ENCODE measurements at places on chromosomes 12 and 14. TPM values are rescaled to one million over a fixed set of nuclear protein-coding genes. Genes with fewer than 3 reads are reported as not detected.

DNA sequence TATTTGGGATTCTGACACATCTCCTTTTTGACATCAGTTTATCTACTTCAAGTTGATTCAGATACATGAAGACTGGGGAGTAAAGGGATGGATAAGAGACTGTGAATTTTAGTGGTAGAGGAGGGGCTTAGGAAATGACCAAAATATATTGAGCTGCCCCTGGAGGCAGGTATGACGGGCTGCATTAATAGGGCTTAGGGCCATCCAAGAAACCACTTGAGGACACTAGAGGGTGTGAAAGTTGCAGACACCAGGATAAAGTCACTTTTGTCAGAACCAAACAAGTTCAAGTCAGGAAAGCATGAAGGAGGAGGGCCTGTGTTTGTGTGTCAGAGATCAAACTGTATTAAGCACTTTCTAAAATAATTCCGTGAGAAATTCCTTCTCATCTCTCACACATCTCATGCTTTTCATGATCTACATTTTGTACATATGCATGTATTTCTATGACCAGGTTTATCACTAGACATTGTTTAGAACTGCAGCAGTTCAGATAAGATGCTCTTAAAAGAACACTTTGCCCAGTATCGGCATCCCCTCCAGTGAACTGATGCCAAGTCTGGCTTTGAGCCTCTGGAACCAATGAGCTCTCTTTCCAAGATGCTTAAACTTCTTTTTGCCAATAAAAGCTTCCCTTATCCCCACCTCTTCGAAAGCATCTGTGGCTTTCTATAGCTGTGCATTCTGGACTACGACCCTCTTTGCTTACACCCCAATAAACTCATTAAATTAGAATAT, 136.9 kb downstream of the SLC38A1 start:
- no peak for DNase-seq

The ARHGAP5 gene
- 38.4 TPM for total RNA-seq

The NEMF gene
- total RNA-seq, result 18.2 TPM

DNA sequence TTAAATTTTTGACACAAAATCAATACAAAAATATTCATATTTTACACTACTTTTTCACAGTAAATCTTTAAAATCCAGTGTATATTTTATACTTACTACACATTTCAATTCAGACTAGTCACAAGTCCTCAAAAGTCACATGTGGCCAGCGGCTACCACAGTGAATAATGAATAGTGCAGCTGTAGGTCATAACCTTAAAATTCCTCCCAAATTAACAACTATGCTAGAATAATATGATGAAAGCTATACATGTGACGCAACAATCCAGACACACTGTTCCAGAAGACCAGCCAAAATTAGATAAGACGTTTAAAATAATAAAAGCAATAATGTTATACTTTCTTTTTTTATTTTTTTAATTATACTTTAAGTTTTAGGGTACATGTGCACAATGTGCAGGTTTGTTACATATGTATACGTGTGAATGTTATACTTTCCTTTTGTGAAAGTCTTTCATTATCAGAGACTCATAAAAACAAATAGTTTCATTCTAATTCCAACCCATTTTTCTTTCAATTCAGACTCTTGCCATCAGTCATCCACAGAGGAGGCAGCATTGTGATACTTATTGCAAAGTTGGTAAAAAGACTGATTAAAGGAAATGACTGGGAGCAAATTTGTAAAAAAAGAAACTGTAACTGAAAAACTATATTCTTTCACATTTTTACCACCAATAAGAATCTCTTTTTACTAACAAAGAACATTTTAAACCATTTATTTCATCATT, 67.0 kb downstream of the C2CD5 start:
- DNase-seq, result no peak

DNA sequence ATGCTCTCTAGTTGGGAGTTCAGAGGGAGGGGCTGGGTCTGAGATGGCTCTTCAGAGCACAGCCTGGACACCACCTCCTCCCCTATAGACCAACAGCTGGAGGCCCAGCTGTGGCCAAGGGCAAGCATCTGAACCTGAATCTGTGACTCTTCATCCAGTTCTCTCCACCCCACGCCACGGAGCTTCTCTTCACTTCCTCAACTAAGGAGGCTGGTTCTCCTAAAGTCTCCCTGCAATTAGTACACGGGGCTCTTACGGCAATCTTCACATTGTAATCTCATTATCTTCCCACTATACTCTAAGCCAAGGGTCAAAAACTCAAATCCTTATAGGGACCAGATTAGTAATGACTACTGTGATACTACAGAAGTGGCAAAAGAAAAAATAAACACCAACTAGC, 9.8 kb downstream of the NRDE2 start:
- DNase-seq, result no peak

DNA sequence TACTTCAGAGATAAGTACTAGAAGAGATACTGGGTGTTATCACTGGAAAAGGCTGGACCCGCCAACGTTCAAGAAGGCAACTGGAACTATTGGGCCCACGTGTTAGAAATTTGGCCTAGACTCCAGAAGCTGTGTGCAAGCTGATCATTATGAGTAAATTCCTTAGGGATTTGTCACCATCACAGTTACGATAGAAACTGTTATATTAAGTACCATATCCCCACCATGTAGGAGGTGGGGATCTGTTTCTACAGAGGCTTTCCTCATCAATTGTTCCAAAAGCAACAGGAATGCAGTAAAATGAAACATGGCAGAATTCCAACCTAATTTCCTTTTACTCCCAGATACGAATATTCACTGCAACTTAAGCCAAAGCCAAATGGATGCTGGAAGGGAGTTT, 170.7 kb downstream of the NOVA1 start:
- DNase-seq, result no peak

DNA sequence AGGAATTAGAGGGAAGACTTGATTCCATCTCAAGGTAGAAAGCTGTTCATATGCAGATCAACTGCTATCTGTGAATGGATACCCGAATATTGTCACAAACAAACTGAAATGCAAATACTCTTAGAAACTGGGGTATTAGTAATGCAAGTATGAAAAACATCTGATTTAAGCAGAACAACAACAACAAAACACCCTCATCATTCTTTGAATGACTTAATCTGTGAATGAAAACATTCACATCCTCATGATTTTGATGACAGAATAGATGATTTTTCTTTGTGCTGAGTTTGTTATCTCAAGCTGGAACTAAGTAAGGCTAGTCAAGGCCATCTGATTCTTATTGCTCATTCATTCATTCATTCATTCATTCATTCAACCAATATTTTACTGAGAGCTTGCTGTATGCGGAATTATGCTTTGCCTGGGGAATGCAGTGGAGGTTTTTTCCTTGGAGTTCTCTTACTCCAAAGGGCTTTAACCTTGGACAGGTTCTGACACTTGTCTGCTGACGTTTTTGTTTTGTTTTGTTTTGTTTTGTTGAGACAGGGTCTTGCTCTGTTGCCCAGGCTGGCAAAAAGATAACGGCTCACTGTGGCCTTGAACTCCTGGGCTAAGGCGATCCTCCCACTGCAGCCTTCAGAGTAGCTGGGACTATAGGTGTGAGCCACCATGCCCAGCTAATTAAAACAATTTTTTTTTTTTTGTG, 23.3 kb downstream of the OR10G3 start:
- no peak for DNase-seq

DNA sequence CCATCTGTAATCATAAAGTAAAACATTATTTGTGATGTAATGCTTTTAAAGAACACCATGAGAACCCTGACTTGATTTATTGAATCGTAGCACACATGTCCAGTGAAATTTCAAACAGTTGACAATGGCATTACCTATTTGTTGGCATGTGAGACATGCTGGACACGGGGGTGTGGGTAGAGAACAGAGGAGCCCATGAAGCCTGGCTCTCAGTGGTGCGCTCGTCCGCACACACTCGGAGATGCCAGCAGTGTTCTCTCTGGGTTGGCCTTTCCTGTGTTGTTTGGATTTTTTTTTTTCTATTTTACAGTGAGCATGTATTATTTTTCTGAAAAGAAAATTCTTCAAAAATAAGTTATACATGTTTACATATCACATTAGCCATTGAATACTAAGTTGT, 78.2 kb downstream of the PPP2R5C start:
- DNase-seq, result peak; percentile 14

GRCh38 chr14:69331206-69331605, 66.9 kb downstream of the ERH start:
- DNase-seq, result no peak

- DNase-seq, result no peak
These were observed 250.8 kb downstream of the SLC6A15 start for GRCh38 chr12:84661786-84662185.

DNA sequence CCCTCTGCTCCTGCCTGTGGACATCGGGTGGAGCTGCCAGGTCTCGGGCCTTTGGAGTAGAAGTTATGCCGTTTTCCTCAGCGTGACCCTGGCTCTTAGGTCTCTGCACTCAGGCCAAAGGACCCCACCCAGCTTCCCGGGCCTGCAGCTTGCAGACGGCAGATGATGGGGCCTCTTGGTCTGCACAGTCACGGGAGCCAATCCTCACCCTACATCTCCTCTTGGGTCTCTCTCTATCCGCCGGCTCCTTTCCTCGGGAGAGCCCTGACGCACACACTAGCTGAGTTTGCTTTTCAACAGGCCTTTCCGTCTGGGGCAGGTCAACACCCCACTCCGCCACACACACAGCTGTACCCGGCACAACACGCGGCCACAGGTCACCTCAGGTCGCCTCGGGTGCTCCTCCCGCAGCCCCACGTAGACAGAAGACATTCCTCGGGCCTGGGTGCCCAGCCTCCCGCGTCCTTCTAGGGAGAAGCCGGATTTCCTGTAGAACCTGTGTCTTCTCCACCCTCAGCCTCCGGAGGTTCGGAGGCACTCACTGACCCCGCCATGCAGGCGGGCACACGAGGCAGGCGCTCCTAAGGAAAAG, 9.9 kb downstream of the GALNT9 start:
- no peak for DNase-seq
